ENCODE measurements at places on chromosomes 3 and 15.

GRCh38 chr3:136734382-136735070, 17.7 kb downstream of the STAG1 start:
- no peak for DNase-seq

DNA sequence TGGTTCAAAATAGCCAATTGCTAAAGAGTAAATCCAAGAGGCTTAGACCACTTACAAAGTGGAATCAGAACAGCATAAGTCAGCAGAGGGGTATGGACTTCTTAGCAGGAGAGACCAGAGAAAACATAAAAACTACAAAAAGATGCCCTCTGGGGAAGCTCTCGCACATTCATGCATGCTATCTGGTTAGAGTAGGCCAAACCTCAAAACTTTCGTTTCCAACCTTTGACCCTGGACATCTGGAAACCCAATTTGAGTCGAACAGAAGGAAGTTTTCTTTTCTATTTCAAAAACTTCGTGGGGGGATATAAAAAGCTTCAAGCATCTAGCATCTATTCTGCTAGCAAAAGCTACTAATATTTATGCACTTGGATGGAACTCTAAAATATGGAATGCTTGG, 523.9 kb upstream of the AGTR1 start:
- DNase-seq: no peak

DNA sequence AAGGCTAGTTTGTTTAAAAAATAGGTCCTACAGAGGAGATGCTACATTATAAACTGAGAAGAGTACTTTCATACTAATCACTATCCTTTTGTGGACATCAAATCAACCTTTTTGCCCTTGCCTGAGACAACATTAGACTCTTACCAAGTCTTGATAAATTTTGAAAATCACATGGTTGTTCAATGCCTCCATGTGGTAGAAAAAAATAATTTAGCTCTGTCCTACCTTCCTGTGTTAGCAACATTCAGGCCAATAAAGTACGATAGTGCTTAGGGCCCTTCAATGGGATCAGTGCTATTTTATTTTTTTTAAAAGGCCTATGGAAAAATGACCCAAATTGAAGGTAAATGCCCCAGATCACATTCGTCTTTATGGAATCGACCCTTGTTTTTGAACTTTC, 5.0 kb upstream of the UBE2E1 start:
- no peak for DNase-seq

DNA sequence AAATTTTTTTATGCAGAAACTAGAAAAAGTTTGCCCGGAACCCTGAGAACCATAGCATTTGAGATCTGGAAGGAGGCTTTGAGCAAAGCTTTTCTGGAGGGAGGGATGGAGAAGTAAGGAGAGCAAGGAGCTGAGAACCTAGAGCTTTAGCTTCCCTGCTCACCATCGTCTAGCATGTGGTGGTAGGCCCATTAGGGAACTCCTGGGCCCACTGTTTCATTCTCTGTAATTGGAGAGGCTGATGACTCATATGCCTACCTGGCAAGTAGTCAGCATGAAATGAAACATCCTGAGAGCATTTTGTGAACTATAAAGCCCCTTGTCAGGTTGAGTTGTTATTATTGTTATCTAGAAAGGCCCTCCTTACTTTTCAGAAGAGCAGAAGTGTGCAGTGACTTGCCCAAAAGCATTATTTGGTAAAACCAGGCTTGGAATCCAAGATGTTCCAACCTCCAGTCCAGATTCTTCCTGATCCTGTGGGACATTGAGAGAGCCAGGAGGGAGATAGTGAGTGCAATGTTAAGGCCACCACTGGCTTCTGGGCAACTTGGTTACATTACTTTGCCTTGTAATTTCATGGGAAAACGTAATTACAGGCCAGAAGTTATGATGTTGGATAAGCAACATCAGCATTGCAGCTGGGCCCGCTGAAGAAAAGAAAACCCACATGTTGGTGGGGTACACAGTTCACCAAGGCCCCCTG, 104.5 kb upstream of the BFSP2 start:
- peak; percentile 47 for DNase-seq

- DNase-seq: no peak
Observed at GRCh38 chr3:108292905-108293328, 3.4 kb upstream of the HHLA2 start.

- DNase-seq: peak; percentile 41
Observed at GRCh38 chr15:58438956-58439355, 7.2 kb downstream of the LIPC start.

- DNase-seq: no peak
Observed at GRCh38 chr3:64685800-64686445, 1.9 kb downstream of the ADAMTS9 start.

GRCh38 chr3:188229177-188229576, 75.2 kb downstream of the LPP start:
- no peak for DNase-seq

- no peak for DNase-seq
Observed at GRCh38 chr3:115512565-115513415, 110.5 kb upstream of the GAP43 start.

- no peak for DNase-seq
Observed at GRCh38 chr3:119794971-119795612, 13.2 kb downstream of the NR1I2 start.

DNA sequence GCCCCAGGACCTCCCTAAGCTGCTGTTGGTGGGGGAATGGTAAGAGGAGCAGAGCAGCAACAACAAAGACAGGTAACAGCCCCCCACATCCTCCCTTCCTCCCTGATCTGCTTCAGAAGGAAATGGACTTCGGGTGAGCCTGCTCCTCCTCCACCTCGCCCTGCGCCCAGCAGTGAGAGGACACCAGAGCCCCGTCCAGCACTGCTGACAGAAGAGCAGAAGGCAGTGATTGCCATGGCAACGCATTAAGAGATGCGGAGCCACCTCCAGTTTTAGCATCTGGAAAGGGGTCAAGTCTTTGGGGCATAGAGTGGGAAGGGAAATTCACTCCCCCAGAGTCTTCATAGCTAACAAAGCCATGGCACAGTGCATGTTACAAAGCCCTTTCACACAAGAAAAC, 77.6 kb upstream of the HRH1 start:
- DNase-seq: no peak

GRCh38 chr3:28286595-28286994, 45.2 kb downstream of the CMC1 start:
- no peak for DNase-seq

Data from NCI-H2107 (cell line).